Fibroblast of the aortic adventitia (primary cell): ENCODE measurements at places on chromosomes 7 and 10. TPM values are rescaled to one million over a fixed set of nuclear protein-coding genes. Genes with fewer than 3 reads are reported as not detected.

The PRSS37 gene
- total RNA-seq: not detected in 2 replicates

The WEE2 gene
- total RNA-seq: under 0.01 TPM in 1 of 2 replicates, not detected in the other

The LIPF gene
- total RNA-seq: not detected in 2 replicates

The SLC13A1 gene
- total RNA-seq: not detected in 2 replicates

The OR2A1 gene
- total RNA-seq: 0.27 TPM in 1 of 2 replicates, not detected in the other

The ATOH7 gene
- not detected in 2 replicates for total RNA-seq

The GDF2 gene
- not detected in 2 replicates for total RNA-seq

The TYW1B gene
- total RNA-seq: 0.99 and 1.9 TPM in 2 replicates

The CUX1 gene
- total RNA-seq: 36.1 and 44.2 TPM in 2 replicates

The CALCR gene
- not detected in 2 replicates for total RNA-seq

The CPA1 gene
- 0.45 and 0.90 TPM in 2 replicates for total RNA-seq

The ZPBP gene
- total RNA-seq: not detected in 2 replicates

The DHTKD1 gene
- total RNA-seq: 16.8 and 30.9 TPM in 2 replicates

The FANK1 gene
- 2.3 and 20.4 TPM in 2 replicates for total RNA-seq

The ZNF503 gene
- total RNA-seq: 21.7 and 29.8 TPM in 2 replicates

The NUPR2 gene
- total RNA-seq: not detected in 2 replicates

The MUC12 gene
- total RNA-seq: not detected in 2 replicates

The VWDE gene
- 0.08 and 0.09 TPM in 2 replicates for total RNA-seq

The INA gene
- total RNA-seq: 0.33 and 0.90 TPM in 2 replicates

The PGAM1 gene
- 107 and 362 TPM in 2 replicates for total RNA-seq

The TMEM196 gene
- total RNA-seq: not detected in 2 replicates

The TSPAN33 gene
- total RNA-seq: not detected in 2 replicates

The CACNB2 gene
- 0.82 and 2.1 TPM in 2 replicates for total RNA-seq

The MYL10 gene
- total RNA-seq: not detected in 2 replicates
